Neural crest cell (in vitro differentiated cells): ENCODE measurements at places on chromosomes 12 and 14. TPM values are rescaled to one million over a fixed set of nuclear protein-coding genes. Genes with fewer than 3 reads are reported as not detected.

- DNase-seq: no peak
Measured at GRCh38 chr12:23424685-23425084, 524.8 kb downstream of the SOX5 start.

DNA sequence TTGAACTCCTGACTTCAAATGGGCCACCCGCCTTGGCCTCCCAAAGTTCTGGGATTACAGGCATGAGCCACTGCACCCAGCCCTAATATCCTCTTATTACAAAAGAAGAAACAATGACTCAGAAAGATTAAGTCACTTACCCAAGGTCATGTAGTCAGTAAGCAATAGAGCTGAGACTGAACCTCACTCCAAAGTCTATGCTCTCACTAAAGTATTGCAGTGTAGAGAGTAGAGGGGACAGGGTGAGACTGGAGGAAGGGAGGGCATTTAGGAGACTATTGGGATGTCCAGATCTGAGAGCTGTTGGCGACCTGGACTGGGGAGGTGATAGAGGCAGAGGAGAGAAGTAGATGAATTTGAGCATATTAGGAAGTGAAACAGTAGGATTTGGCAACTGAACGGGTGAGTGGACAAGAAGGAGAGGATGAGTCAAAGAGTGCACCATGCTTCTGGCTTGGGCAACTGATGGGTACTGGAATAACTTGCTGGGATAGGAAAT lies 11.8 kb downstream of the P2RX7 start:
- DNase-seq: no peak

- DNase-seq: no peak
Measured at GRCh38 chr12:570921-571794, 92.1 kb downstream of the NINJ2 start.

The GALNT8 gene
- 7.6 and 7.9 TPM in 2 replicates for total RNA-seq

The POTEM gene
- not detected in 2 replicates for total RNA-seq

The FOXN4 gene
- 1.3 and 1.7 TPM in 2 replicates for total RNA-seq

The SNRPF gene
- total RNA-seq: 70.6 and 71.5 TPM in 2 replicates

GRCh38 chr14:54785136-54785777 lies 117.4 kb downstream of the GCH1 start:
- DNase-seq: no peak

GRCh38 chr14:33879684-33880286 lies 71.1 kb downstream of the EGLN3 start:
- DNase-seq: no peak

DNA sequence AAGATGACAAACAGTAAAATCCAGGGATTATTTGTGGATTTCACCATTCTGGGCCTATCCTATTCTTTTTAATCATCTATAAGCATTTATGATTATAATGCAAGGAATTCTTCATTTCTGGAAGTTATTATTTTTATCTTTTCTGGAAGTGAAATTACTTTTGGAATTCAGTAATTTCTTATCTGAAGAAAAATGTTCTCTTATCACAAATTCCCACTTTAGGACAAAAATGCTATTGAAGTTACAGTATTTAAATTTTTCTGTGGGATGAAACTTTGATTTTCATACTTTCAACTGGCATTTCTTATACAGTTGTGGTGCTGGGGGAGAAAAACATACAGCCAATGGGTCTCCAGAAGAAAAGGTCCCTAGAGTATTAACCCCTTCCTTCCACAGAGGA lies 96.0 kb downstream of the CAND1 start:
- no peak for DNase-seq

DNA sequence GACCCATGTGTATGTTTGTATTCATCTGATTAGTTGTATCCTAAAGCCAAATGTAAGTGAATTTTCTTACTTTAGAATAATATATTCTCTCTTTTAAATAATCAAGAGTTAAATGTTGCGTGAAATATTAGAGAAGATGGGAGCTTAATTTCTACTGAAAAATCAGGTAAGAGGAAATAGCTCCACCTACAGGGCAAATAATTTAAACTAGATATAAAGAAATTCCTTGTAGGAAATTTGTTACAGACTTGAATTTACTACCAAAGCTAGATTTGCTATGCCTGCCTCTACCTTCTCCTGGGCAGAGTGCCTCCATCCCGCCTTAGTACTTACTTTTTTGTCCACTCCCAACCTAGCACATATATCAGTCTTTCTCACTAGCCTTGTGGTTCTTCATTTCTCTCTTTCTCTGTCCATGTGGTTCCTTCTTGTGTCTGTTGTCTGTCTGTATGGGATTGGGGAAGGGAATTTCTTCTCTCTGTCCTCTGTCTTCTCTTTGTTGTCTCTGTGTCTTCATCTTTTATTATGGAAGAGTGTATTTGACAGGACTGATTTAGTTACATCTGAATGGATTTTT lies 44.7 kb downstream of the PALS1 start:
- DNase-seq: no peak

DNA sequence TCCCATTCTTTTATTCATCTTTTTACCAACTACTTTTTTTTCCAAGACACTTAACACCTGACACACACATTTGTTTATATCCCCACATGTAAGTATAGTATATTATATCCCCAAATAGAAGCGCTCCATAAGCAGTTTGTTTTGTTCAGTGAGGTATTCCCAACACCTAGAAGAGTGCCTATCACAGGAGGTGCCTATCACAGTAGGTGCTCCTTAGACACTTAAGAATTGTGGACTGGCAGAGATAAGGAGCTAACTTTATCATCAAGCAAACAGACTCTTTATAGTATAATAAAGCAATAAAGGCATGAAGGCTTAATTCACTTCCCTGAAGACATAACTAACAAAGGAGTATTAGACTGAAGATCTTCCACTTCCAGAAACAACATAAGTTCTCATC lies 29.1 kb downstream of the OSBPL8 start:
- no peak for DNase-seq

DNA sequence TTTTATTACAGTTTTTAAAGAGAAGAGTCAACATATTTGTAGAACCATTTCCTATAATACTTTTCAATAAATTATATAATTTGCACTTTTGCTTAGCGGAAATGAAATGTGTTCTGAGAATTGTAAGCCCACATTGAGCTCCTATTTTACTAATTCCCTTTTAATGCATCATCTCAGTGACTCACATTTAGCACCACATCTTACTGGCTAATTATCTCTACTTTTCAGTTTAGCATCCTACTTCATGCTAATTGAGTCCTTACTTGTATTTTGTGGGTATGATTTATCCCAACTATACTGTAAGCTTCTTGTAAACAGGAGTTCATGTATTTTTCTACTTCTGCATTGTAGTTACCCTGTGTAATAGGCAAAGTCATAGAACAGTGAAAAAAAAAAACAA lies 67.5 kb downstream of the TMX1 start:
- DNase-seq: no peak

GRCh38 chr12:62772416-62772955 lies 162.5 kb downstream of the PPM1H start:
- no peak for DNase-seq

DNA sequence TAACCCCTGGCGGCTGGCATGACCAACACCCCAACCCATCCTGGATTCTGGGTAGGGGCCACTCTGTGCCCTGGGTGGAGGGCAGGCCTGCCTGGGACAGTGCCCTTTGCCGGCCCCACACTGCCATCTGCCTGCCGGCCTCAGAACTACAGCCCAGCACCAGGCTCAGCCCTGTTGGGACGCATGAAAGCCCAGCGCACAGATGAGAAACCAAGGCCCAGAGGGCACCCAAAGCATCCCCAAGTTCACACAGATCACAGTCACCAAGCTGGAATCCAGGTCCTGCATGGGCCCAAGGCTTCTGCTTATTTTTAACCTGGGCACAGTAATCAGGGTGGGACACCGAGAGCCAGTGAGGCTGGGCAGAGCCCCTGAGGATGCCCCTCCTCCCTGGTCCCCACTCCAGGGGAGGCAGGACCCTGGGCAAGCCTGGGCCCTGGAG lies 26.2 kb downstream of the RFLNA start:
- peak; percentile 74 for DNase-seq

DNA sequence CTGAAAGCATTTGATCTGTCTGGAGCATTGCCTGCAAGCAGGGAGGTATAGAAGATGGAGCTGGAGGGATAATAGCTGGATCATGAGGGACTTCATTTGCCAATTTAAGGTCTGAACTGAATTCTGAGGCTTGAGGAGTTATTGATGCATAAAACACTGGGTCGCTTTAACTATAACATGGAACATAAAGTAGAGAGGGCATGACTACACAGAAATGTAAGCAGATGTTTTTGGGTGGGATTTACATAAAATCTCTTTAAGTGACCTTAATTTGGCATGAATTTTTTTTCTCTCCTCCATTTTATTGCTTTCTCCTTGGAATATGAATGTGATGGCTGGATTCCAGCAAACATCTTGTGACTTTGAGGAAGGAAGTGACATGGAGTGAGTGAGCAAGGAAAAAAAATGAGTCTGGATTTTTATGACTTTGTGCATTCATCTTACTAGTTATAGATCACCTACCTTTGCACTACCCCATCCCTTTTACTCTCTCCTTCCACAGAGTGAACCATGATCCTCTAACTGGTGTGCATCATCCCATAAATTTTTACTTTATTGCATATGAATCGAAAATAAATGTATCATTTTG lies 356.0 kb downstream of the DUSP6 start:
- no peak for DNase-seq

The PLA2G1B gene
- total RNA-seq: not detected in 2 replicates

GRCh38 chr14:52303236-52303635 lies 10.9 kb upstream of the PTGER2 start:
- DNase-seq: no peak

DNA sequence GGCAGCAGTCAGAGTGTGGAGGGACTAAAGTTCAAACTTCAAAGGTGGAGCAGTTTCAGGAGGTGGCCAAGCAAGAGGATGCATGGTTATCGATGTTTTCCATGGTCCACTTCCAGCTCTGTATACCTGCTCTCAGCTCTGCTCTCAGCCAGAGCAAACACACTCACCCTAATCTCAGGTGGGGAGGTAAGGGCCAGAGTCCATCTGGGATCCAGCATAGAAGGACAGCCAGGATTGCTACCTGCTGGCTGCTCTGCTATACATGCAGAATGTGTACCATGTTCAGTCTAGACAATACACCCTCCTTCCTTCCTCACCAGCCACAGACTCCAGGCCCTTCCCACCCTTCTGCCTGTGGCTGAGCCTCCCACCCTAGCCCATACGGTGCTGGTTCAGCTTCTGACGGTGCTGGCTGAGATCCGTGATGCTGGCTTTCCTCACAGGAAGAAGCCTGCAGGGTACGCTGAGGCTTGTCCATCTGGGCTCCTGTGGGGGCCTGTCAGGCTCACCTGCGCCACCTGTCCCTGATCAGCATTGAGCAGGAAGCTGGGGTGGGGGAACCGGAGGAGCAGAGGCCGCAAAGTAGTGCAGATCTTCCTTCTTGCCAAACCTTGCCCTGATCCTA lies 2.4 kb downstream of the CBLN3 start:
- no peak for DNase-seq

DNA sequence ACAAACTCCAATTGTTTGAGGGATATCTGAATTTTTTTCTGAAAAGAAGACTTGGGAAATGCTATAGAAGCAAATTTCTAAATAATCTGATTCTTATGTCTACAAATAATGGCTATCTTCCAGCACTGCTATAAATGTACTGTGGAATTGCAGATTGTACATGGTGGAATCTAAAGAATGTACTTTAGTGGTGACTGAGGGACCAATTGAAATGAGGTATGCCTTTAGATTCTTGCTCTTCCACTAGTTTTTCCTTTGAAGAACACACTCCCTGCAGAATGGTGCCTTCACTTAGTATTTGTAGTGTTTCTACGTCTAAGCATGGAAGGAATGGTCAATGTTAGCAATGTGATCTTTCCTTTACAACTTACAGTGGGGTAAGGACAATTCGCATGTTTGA lies 11.7 kb upstream of the PRB4 start:
- DNase-seq: no peak

The SLC17A8 gene
- total RNA-seq: not detected in 2 replicates

GRCh38 chr12:44307506-44308168 lies 471.8 kb downstream of the TMEM117 start:
- DNase-seq: no peak

The RNASE4 gene
- 2.6 TPM in 2 replicates for total RNA-seq

- no peak for DNase-seq
Measured at GRCh38 chr14:37623971-37624370, 28.5 kb downstream of the TTC6 start.

DNA sequence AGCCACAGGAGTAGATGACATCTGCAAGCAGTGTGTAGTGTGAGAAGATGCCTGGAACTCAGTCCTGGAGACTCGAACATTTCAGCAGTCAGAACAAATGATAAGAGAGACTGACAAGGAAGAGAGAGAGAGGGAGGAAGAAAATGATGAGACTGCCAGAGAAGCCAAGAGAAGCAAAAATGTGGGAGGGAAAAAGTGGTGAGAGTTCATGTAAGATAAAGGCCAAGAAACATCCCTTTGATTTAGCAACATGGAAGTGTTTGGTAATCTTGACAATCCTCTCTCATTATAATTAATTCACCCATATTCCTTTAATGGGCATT lies 42.6 kb downstream of the LIMA1 start:
- no peak for DNase-seq
